NCI-H526 (cell line): ENCODE measurements at places on chromosomes 7 and 10.

- peak; percentile 30 for DNase-seq
Measured at GRCh38 chr7:93799750-93800357, 90.7 kb downstream of the TFPI2 start.

DNA sequence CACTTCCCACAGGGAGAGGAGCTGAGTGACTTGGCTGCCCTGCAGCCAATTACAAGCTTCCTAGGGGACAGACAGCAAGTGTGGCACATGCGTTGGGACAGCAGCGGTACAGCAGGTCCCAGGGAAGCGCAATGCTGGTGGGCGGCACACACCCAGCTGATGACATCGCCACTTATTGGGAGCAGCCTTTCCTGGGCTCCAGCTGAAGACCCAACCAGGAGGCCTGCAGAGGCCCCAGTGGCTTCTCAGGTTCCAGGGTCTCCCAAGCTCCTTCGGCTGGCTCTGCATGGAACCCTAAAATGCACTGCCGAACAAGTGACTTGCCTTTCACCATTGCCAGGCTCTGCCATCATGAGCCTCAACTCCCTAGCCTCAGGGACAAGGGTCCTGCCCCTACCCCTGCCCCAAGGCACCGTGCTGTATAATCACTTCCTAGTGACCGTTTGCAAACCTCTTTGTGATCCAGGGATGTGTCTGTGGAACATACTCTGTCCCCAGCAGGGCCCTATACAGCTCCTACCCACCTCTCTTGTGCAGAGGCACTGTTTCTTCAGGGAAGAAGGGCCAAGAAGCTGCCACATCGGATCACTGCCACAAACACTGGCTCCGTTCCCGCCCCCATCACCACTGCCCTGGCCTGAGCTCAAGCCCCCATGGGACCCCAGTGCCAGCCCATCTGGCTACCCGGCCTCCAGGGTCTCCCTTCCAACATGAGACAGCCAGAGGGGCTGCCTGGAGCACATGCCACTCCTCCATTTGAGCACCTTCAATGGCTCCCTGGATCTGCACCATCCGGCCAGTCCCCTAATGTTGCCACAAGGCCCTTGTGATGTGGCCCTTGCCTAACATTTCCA is 19.3 kb upstream of the SLIT1 start:
- no peak for DNase-seq

DNA sequence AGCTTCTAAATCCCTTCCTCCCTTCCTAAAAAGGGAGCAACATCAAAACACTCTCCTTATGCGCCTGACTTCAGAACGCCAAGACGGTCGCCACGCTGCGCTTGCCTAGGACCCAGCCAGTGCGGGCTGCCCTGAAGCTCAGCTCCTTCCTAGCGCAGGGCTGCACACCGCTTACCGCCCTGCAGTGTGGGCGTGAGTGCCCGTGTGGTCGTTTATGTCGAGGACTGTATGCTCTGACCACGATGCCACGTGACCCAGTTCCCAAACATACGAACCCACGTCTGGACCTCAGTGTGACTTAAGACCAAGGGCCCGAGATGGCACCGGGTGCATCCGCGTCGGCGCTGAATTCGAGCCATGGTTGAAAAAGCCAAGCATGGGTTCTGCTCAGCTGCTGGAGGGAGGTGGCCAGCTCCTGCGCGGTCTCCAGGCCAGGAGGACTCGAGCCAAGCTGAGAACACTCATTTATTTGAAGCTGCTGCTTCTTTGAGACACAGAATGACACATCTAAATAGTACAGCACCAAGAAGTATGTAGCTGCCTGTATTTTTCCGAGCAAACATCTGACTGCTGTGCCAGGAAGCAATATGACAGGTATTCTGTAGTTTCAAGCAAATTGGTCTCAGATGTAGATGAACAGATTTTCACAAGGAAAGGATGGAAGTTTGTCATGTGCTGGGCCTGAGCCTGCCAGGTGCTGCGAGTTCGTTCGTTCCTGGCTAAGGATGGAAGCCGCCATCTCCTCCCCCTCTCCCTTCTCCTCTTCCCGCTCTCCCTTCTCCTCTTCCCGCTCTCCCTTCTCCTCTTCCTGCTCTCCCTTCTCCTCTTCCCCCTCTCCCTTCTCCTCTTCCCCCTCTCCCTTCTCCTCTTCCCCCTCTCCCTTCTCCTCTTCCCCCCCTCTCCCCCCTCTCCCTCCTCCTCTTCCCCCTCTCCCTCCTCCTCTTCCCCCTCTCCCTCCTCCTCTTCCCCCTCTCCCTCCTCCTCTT is 184.7 kb downstream of the EBF3 start:
- DNase-seq, result no peak

GRCh38 chr10:110544958-110545537 is 22.4 kb upstream of the SMC3 start:
- DNase-seq, result no peak

GRCh38 chr10:110495731-110496552 is 1.8 kb upstream of the DUSP5 start:
- DNase-seq, result no peak
